Suppressor macrophage (primary cell): ENCODE measurements at places on chromosomes 12 and 14.

GRCh38 chr12:130201037-130201436 lies 38.8 kb downstream of the FZD10 start:
- no peak for DNase-seq

- peak; percentile 16 for DNase-seq
Observed at GRCh38 chr14:68828698-68829097, 35.8 kb upstream of the ZFP36L1 start.

DNA sequence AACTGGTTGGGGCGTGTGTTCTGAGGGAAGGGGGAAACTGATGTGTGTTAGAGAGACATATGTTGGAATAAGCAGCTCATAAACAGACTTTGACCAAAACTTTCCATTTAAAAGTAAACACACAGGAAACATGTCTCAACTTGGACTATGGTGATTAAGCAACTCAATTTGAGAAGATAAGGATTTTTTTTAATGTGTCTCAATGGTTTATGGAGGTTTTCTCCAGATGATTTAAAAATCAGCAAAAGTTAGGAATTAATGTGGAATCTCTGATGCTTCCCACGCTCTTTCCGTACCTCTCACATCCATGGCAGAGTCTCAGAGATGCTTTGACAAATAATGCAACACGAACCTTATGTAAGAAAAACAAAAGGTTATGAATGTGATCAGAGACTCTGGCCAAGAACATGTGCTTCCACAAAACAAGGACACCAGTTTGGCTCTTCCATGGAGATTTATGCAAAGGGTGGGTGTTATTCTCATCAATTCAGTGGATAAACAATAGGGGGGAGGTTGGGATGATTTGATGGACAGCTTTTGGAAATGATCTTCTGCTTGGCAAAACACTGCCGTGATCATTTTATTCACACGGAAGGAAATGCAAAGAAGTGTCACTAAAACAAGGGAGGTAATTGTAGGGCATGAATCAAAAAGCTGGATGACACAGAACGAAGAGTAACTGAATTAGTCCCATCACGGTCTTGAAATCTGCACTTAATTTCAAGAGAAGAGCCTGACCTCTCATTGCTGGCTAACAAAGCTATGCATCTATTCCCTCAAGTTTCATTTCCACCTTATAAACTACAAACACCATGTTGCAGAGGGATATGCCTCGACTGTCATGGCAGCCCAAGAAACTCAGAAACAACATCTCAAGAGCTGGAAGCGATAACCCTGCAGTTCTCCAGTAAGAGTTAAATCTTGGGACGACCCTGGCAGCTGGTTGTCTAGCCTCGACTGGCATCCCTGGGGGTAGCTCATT lies 76.5 kb downstream of the FOXN3 start:
- no peak for DNase-seq

DNA sequence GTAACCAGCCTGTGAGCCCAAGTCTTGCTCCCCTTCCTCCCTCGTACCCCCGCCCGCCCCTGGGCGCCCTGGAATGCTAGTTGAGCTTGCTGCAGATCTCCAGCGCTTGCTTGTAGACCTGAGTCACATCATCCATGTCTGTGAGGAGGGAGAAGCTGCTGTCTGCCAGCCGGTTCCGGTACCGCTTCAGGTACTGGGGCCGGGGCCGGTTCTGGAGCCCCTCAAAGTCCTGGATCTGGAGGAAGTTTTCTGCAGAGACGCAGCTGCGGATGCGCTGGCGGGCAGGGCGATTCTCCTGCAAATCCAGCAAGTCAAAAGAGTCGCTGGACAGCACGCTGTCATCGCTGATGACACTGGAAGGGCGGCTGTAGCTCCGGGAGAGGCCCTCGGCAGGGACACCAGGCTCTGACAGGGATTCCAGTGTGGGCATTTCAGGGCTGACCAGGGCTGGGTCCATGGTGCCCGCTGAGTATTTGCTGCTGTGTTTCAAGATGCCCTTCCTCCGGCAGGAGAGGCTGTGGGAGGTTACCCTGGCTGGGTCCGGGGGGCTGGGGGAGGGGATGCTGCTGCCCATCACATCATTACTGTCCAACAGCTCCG lies 71.9 kb downstream of the NUAK1 start:
- DNase-seq = no peak

DNA sequence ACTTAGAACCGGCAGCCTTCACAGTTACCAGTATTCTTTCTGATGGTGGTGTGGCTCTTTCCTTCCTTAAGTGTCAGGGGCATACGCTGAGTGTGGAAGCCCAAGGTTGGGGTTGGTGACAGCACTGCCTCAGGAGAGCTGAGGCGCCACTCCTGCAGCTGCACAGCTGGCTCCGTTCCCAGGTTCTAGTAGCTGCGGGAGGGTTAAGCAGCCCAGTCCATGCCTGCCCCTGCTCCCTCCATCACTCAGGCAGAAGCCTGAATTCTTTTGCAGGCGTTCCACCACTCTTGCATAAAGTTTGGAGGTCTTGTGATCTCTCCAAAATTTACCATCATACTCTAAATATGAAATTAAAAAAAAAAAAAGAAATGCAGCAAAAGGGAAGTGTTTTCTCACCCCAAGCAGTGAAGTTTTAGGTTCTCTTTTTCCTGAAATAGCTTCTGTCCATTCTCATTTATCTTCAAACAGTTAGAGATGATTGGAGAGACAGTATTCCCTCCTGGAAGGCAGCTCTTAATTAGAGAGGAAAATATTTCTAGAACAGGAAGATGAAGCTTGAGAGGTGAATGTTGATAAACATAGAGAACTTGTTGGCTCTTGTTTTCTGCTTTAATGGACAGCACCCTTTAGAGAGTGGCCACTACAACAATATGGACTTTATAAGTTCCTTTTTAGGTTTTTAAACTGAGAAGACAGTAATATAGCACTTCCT lies 136.1 kb downstream of the FGD4 start:
- peak; percentile 80 for DNase-seq
